Caudate nucleus (tissue), 63 donors: ENCODE measurements at places on chromosomes 12 and 14.

- no peak for DNase-seq
These were observed 300.8 kb downstream of the NPAS3 start for GRCh38 chr14:33239465-33239864.

- DNase-seq, result no peak
These were observed 3.6 kb downstream of the ITGA7 start for GRCh38 chr12:55703901-55704761.

DNA sequence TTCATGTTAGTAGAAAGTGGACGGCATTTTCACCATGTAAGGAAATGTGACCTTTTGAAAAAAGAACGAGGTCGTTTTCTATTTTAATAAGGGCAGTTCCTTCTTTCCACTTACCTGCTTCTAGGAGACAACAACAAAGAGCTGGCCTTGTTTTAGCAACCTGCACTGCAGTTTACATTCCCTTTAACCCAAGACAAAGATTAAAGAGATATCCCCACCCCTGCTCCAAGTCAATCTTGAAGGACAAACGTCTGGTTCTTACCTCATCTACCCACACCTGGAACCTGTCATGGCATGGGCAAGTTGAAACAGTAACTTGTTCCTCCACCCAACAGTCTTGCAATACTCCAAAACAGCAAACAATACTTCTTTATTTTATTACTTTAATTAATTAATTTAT lies 32.7 kb downstream of the ZCCHC8 start:
- no peak for DNase-seq

DNA sequence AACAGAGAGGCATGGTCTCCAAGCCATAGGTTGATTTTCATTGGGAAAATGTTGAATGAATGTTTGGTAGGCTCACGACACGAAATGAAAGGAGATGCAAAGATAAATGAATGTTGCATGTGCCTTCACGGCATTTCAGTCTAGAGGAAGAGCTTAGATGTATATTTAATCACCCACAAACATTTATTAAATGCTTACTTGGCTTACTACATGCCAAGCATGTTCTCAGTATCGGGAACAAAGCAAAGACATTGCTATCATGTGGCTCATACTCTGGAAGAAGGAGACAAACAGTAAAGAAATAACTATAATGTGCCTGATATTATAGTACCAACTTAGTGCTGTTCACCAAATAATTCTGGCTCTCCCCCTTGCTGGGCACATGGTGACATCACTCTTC lies 133.5 kb downstream of the LLPH start:
- DNase-seq, result no peak

DNA sequence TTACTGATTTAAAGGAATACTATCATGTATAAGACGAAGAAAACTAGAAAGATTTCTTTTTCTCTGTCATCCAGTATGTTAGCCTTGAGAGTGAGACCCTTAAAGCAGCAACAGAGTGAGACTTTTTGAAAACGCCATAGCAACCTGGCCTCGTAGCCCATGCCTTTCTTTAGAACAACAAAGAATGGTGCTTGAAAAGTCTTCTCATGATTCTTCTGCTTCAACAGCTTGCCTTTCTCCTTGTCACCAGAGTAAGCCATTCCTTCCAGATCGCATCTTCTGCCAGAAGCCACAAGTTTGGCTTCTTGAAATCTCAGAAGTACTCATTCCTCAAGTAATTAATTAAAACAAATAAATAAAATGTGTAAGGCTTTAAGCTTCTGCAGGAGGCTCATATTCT lies 109.3 kb downstream of the PDE3A start:
- no peak for DNase-seq

- no peak for DNase-seq
These were observed 8.0 kb upstream of the SERPINA12 start for GRCh38 chr14:94517248-94517640.

DNA sequence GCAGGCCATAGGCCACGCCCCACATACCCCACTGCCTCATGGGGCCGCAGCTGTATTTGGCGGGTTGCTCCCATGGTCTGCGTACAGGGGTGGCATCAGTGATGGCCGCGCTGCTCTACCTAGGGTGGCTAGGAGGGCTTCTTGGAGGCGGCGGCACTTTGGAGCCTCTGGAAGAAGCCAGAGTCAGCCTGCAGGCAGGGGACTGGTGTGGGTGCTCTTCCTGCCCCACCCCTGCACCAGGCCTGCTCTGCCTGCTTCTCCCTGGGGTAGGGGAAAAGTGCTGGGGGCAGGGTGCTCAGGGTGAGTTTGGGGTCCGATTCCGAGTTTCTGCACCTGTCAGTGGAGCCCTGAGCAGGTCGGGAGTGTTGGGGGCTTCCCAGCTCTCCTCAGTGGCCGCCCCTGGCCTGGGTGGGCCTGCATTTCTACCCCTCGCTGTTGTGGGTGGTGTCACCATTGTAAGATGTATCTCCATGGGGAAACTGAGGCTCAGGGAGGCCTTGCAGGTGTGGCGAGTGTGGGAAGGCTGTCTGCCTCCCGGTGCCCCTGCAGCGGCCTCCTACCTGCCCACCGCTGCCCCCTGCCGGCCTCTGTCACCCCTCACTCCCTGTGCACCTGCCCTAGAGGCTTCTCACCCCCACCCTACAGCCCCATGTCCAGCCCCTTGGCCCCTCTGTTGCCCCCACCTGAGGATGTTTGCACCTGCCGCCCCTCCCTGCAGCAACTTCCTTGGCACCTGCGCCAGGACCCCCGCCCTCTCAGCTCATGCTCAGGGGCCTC lies 5.5 kb downstream of the CEP170B start:
- no peak for DNase-seq

GRCh38 chr12:27573972-27574371 lies 50.0 kb downstream of the PPFIBP1 start:
- no peak for DNase-seq

DNA sequence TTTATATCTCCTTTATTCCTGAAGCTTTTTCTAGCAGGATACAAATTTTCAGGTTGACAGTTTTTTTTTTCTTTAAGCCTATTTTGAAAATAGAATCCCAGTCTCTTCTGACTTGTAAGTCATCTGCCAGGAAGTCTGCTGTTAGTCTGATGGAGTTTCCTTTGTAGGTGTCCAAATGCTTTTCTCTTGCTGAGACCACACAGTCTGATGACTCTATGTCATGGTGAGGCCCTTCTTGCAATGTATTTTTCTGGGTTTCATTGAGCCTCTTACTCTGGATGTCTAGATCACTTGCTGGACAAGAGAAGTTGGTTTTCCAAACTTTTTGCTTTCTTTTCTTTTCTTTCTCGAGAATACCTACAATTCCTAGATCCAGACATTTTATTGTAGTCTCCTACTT lies 30.6 kb downstream of the USP15 start:
- no peak for DNase-seq

DNA sequence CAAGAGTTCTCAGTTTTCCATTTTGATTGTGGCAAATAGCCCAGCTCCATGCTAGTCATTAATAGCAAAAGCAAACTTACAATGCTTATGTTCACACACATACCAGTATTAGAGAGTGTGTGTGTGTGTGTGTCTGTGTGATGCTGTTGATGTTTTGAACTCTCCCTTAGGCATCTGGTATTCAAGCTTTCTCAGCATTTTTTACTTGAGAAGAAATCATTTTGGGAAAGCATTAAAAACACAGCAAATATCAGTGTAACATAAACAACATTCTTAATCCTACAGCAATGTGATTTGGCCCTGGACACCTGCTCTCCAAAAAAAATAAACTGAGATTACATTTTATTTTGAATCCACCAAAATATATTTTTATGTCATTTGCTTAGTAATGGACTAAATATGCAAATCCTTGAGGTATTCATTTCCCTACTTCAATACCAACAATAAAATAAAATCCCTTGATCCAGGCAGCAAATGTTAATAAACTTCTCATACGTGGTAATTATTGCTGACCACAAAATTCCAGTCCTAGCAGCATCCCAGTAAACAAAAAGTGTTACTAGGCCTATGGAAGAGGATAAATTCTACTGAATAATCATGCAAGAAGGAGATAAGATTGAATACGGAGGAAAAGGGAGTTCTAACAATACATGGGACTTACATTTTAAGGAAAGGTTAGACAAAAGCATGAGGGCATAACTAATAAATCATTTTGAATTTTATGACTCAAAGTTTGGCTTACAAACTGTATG lies 249.5 kb upstream of the CLEC14A start:
- no peak for DNase-seq

DNA sequence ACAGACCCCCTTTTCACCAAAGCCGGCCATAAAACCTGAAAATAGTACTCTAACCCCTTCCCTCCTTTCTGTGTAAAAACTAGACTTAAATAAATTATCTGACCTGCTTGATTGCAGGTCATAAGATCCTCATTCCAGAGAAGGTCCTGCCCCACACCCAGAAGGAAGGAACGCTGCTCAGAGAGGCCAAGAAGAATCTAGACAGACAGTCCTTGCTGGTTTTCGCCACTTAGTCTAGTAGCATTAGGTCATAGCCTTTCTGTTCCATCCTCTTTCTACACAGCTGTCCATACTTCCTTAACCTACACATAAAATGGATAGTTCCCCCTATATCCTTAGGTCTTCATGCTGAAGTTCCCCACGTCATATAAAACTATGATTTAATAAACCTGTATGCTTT lies 83.7 kb upstream of the IGF1 start:
- no peak for DNase-seq
